ENCODE measurements at places on chromosomes 4 and X. TPM values are rescaled to one million over a fixed set of nuclear protein-coding genes. Genes with fewer than 3 reads are reported as not detected.

DNA sequence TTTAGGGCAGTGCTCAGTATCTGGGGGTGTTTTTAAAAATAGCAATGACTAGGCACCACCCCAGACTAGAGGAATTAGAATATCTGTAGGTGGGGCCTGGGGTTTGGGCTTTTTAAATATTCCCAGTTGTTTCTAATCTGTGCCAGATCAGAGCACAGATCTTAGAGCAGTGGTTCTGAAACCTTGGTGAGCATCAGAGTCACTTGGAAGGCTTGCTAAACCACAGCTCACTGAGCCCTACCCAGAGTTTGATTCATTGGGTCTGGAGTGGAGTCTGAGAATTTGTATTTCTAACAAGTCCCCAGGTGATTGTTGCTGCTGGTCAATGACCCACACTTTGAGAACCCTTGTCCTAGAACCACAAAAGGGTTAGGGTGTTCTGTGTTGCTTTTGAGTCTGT is 16.7 kb downstream of the HADH start:
- no peaks in the 10 kb centered on the region for H3K36me3 ChIP-seq
- no peak overlapping the region for H3K27ac ChIP-seq
- no peaks in the 10 kb centered on the region for H3K27me3 ChIP-seq
- peak; percentile 10 for DNase-seq

CORIN gene
- total RNA-seq = 0.20 TPM

- peaks cover 29% of the 10 kb centered on the region for H3K4me1 ChIP-seq
- peak overlapping the region; percentile 83 for H3K4me3 ChIP-seq
- DNase-seq = peak; percentile 51
- no peaks in the 10 kb centered on the region for H3K27me3 ChIP-seq
- no peaks in the 10 kb centered on the region for H3K36me3 ChIP-seq
These were observed 1.3 kb downstream of the PCDH7 start for GRCh38 chr4:30721185-30722091.

OPRPN gene
- not detected for total RNA-seq

SSX3 gene
- total RNA-seq = not detected

DNA sequence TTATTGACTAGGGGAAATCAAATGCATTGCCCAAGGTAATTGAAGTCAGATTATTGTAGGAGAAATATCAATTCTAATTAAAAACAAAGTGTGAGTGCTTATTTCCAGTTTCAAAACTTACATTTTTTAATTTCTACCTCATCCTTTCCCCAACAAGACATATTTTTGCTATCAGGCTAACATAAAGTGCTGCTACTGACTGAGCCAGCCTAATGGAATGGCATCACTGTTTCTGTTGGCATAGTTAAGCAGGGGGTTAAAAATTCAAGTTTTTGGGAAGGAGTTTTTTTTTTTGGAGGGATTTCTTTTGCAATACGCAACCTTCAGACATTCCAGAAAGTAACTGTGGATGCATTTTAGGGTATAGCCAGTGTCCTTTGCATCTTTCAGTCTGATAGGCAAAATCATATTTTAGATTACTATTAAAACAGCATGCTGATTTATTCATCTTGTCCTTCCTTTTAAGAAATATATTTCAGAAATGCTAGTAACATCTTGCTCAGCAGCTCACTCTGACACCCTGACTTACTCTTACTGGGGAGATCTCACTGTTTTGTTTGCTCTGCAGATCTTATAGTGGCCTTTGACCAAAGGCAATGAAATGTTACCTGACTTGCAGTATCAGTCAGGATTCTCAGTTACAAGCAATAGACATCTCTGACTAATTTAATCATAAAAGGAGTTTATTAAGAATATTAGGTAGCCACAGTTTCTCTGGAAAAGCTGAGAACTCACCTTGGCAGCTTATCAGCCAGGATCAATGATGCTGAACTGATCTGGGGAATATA is 24.4 kb downstream of the GAB1 start:
- H3K27ac ChIP-seq = peak overlapping the region; percentile 21
- no peaks in the 10 kb centered on the region for H3K27me3 ChIP-seq
- H3K36me3 ChIP-seq = no peaks in the 10 kb centered on the region
- no peak overlapping the region for H3K4me3 ChIP-seq
- peaks cover 20% of the 10 kb centered on the region for H3K4me1 ChIP-seq
- DNase-seq = peak; percentile 52

LGI2 gene
- 0.27 TPM for total RNA-seq

GRCh38 chr4:4837316-4837715 is 22.1 kb upstream of the MSX1 start:
- H3K27me3 ChIP-seq = no peaks in the 10 kb centered on the region
- H3K4me1 ChIP-seq = peaks cover 18% of the 10 kb centered on the region
- H3K36me3 ChIP-seq = no peaks in the 10 kb centered on the region
- DNase-seq = no peak
- no peak overlapping the region for H3K4me3 ChIP-seq

DNA sequence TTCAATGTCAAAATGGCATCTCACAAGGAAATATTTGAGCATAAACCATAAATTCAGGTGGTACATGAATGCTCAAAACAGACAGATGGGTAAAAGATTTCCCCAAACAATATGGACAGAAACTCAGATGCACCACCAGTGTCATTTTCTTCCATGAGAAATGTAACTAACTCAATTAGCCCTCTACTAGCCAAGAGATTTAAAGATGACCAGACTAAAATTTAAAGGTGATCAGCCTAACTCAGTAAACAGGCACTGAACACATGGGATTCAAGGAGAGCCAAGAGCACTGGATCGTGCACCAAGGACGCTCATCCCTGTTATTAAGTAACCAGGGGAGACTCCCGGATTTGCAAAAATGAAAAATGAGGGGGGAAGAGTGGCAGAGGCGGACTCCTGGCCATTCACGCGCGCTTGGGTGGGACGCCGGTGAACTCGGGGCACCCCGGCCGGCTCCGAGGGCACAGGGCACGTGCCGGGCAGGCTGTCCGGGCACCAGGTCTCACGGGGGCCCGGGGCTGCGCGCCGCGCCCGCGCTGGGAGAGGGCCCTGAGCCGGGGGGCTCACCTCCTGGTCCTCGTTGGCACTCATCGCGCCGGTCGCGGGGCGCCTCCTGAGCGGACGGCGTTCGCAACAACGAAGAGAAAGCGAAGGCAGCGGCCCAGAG is 490 bp downstream of the RWDD4 start:
- H3K4me3 ChIP-seq = peak overlapping the region; percentile 90
- H3K27me3 ChIP-seq = no peaks in the 10 kb centered on the region
- no peak for DNase-seq

SPACA5 gene
- total RNA-seq = not detected

GRCh38 chr4:147054228-147054872 is 108.7 kb upstream of the TTC29 start:
- H3K4me3 ChIP-seq = no peak overlapping the region
- no peak overlapping the region for H3K27ac ChIP-seq
- no peaks in the 10 kb centered on the region for H3K36me3 ChIP-seq
- peak; percentile 37 for DNase-seq
- no peaks in the 10 kb centered on the region for H3K4me1 ChIP-seq
- no peaks in the 10 kb centered on the region for H3K27me3 ChIP-seq

NPY2R gene
- not detected for total RNA-seq

DNA sequence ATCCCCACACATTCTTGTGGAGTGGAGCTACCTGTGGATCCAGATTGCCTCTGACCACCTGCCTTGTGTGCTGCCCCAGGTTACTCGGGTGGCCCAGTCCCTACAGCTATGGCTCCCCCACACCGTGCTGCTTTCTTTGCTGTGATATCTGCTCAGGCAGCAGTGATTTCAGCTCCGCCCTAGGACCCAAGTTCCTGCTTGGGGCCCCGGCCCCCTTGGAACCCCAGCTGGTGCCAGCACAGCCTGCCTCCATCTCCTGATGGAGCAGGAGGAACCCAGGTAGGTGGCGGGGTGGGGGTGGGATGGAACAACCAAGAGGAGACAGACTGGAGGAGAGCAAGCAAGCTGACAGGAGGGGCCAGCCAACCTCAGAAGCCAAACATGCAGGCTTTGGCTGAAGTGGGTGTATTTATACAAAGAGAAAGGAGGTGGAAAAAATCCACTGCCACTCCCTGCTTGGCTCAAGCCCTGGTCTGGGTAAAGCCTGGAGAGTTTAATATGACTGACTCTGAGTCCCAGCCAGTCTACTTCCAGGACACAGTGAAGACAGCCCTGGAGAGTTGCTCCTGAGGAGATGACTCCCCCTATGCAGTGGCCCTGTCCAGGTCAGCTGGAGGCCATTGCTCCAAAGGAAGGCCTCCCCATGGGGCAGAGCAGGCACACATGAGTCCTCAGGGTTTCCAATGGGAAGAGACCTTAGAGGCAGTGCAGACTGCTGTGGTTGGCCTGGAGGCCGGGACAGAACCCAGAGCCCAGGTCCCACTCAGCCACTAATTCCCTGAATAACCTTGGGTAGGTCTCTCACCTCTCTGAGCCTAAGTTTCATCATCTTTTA is 197.1 kb upstream of the MAMLD1 start:
- H3K4me3 ChIP-seq = no peak overlapping the region
- no peak overlapping the region for H3K27ac ChIP-seq
- H3K27me3 ChIP-seq = no peaks in the 10 kb centered on the region
- H3K36me3 ChIP-seq = no peaks in the 10 kb centered on the region
- no peak for DNase-seq

GRCh38 chrX:109839694-109840567 is 106.9 kb upstream of the ACSL4 start:
- no peaks in the 10 kb centered on the region for H3K36me3 ChIP-seq
- DNase-seq = peak; percentile 40
- H3K4me1 ChIP-seq = peaks cover 21% of the 10 kb centered on the region
- no peaks in the 10 kb centered on the region for H3K27me3 ChIP-seq
- peak overlapping the region; percentile 89 for H3K27ac ChIP-seq
- H3K4me3 ChIP-seq = no peak overlapping the region

- H3K4me1 ChIP-seq = peaks cover 16% of the 10 kb centered on the region
- H3K27ac ChIP-seq = no peak overlapping the region
- H3K27me3 ChIP-seq = peaks cover 25% of the 10 kb centered on the region
- H3K4me3 ChIP-seq = no peak overlapping the region
- no peak for DNase-seq
- no peaks in the 10 kb centered on the region for H3K36me3 ChIP-seq
These were observed 8.4 kb upstream of the MSX1 start for GRCh38 chr4:4851081-4851480.

STK26 gene
- 69.4 TPM for total RNA-seq

DNA sequence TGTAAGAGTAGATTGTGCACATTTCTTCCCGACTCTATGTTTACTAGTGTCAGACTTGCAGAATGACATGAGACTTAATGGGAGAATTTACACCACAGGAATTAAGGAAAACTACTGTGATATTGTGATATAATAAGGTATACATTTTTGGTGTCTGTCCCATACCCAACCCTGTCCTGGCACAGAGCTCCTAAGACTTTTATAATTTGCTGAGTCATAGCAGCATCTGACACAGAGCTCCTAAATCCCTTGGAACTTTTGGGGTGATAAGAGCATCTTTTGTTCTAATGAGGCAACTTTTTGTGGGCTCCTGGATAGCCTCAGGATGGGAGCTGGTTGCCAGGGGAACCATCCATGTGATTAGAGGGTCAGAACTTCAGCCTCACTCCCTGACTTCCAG is 1607.0 kb downstream of the RPA4 start:
- no peak for DNase-seq
- no peak overlapping the region for H3K4me3 ChIP-seq
- H3K4me1 ChIP-seq = no peaks in the 10 kb centered on the region
- no peaks in the 10 kb centered on the region for H3K27me3 ChIP-seq
- H3K36me3 ChIP-seq = no peaks in the 10 kb centered on the region

FGG gene
- total RNA-seq = not detected

DNA sequence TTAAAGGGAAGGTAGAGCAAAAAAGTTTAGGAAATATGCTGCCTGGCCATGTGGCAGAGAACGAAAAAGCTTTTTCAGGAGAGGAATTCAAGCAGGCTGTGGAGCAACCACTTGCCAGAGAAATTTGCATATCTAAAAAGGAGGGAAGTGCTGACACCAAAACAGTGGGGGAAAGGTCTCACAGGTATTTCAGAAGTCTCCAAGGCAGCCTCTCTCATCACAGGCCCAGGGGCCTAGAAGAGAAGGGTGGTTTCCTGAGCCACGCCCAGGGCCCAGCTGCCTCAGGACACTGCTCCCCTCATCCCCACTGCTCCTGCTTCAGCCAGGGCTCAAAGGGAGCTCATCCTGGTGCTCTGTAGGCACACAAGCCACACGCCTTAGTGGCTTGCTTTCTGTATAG is 29.9 kb upstream of the STS start:
- DNase-seq = no peak
- no peaks in the 10 kb centered on the region for H3K27me3 ChIP-seq
- no peaks in the 10 kb centered on the region for H3K36me3 ChIP-seq
- peaks cover 8% of the 10 kb centered on the region for H3K4me1 ChIP-seq

TIGD2 gene
- total RNA-seq = 5.3 TPM

DNA sequence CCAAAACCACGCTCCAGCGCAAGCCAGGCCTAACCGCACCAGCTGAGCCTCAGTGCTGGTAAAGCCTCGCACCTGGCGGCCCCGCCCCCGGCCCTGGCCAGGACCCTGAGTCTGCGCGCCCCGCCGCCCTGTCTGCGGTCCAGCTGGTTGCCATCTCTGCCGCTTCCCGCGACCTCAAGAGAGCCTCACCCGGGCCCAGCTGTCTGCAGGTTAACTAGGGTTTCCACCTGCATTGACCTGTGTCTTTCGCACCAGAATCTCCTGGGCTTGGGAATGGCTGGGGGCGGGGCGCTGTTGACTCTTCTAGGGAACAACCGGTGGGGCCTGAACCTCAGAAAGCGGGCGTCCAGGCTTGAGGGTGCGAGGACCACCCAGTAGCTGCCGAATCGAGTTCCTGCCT is 207.7 kb upstream of the PRPS2 start:
- no peak overlapping the region for H3K4me3 ChIP-seq
- H3K27ac ChIP-seq = no peak overlapping the region
- no peaks in the 10 kb centered on the region for H3K36me3 ChIP-seq
- H3K4me1 ChIP-seq = no peaks in the 10 kb centered on the region

GRCh38 chr4:41257257-41257901 is 651 bp downstream of the UCHL1 start:
- H3K4me1 ChIP-seq = peaks cover 17% of the 10 kb centered on the region
- H3K4me3 ChIP-seq = peak overlapping the region; percentile 80
- H3K27ac ChIP-seq = peak overlapping the region; percentile 57
- H3K27me3 ChIP-seq = peaks cover 3% of the 10 kb centered on the region

ASB12 gene
- total RNA-seq = 0.16 TPM

KLF3 gene
- 35.9 TPM for total RNA-seq

NUDT10 gene
- total RNA-seq = 6.6 TPM

DNA sequence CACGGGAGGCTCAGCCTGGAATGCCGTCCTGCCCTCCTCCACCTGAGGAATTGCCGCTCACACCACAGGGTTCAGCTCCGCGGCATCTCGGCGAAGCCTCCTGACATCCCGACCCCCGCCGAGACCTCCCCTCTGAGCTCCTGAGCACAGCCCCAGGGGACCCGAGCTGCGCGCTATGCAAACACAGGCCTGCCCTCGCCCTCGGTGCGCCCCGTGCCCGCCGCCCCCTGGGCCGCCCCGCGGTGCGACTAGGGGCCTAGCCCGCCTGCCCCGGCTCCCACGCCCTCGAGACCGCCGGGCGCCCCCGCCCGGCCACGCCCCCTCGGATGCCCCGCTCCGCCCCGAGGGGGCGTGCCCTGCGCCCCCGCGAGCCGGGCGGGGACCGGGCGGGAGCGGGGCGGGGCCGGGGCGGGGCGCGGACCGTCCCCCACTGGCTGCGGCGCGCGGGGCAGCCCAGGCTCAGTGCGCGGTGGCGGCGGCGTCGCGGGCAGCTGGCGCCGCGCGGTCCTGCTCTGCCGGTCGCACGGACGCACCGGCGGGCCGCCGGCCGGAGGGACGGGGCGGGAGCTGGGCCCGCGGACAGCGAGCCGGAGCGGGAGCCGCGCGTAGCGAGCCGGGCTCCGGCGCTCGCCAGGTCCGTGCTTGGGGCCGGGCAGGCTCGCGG is at the start of gene FGFR3:
Gene FGFR3 (plus strand): TSS at position 462 of the 664 bp plus-strand sequence. CDS start 642 bp downstream, outside the sequence.
- H3K27me3 ChIP-seq = peaks cover 16% of the 10 kb centered on the region
- DNase-seq = no peak
- H3K36me3 ChIP-seq = no peaks in the 10 kb centered on the region

KIT gene
- 5.3 TPM for total RNA-seq

Measured in astrocyte (in vitro differentiated cells and primary cell).